RWPE2 (cell line): ENCODE measurements at places on chromosomes 7 and 10.

DNA sequence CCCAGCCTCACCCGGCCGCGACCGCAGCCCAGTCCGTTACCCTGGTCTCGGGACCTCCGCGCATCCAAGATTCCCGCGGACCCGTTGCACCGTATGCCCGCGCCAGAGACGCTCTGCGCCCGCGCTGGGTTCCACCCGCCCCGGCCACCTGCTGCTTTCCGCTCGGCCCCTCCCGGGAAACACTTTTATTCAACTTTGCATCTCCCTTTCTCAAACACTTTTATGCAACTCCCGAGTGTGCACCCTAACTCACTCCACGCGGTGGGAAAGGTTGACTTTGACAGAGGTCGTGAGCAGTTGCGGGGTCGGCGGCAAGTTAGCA is at the start of gene ODAD2:
Gene ODAD2 (minus strand): TSS at position 126 of the 322 bp plus-strand sequence. CDS start 3,937 bp downstream, outside the sequence.
- H3K27me3 ChIP-seq, result no peaks in the 10 kb centered on the region
- peak within 1 kb of the TSS; percentile 90 for H3K4me3 ChIP-seq
- no peak within 1 kb of the TSS for H3K27ac ChIP-seq
- H3K4me1 ChIP-seq, result no peaks in the 10 kb centered on the region
- no peak for DNase-seq

DNA sequence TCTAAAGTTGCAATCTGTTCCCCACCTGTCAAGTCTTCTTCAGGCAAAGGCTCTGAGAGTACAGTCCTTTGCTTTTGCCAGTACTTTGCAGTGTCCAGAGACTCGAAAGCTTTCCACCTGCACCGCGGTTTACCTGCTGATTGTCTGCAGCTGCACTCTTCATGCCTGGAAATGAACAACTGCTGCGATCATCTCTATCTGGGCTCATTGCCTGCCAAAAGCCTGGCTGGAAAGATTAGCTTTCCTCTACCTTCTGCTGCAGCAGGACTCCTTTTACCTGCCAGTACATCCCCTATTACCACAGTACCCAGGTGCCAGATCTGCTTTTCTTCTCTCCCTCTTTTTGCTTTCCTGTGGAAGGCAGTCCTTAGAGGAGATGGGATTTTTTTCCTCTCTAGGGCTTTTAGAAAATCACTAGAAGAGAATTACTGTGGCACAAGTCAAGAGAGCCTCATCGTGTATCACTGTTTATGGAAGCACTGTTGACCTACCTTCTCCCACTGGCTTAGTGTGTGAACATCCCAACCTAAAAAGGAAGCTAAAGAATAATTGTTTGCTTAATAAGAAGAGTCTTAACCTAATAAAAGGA is 2.2 kb downstream of the STRIP2 start:
- no peak overlapping the region for H3K4me3 ChIP-seq
- H3K4me1 ChIP-seq, result peaks cover 28% of the 10 kb centered on the region
- H3K36me3 ChIP-seq, result peaks cover 9% of the 10 kb centered on the region
- no peaks in the 10 kb centered on the region for H3K27me3 ChIP-seq

DNA sequence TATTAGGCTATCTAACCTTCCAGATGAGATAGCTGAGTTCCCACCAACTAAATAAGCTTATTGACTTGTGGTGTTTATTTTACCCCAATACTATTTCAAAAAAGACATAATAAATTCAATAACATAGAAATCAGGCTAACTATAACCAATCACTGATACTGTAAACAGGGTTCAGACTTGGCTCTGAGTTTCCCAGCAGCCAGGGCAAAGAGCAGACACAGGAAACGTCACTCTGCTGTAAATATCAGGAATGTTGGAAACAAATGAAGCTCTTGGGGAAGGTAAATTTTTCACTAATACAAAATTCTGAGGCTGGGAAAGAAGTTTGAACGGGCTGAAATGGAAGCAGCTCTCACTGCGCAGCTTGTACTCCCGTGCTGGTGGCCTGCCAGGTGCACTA is 114.6 kb downstream of the GALNT11 start:
- no peak overlapping the region for H3K4me3 ChIP-seq
- peaks cover 73% of the 10 kb centered on the region for H3K36me3 ChIP-seq
- H3K27me3 ChIP-seq, result no peaks in the 10 kb centered on the region
- no peaks in the 10 kb centered on the region for H3K4me1 ChIP-seq

GRCh38 chr7:38425509-38425908 is 152.1 kb upstream of the TARP start:
- H3K4me1 ChIP-seq, result no peaks in the 10 kb centered on the region
- no peaks in the 10 kb centered on the region for H3K36me3 ChIP-seq
- no peak overlapping the region for H3K4me3 ChIP-seq
- H3K27me3 ChIP-seq, result peaks cover 2% of the 10 kb centered on the region
- no peak overlapping the region for H3K27ac ChIP-seq
- no peak for DNase-seq
